ENCODE measurements at places on chromosomes 16 and 17.

DNA sequence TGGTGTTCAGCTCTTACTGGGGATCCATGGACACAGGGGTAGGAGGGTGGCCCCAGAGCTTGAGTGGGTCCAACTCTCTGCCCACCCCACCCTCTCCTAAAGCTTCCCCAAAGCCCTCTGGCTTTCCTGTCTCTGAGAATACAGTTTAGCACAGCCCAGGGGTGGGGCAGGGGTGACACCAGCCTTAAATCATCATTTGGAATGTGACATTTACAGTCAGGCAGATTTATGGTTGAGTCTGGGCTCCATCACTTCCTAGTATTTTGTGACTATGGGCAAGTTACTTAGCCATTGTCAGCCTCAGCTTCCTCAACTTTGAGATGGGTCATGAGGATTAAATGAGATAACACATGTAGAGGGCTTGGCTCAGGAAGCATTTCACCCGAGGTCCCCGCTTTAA is 193.1 kb upstream of the IRX6 start:
- DNase-seq, result no peak

DNA sequence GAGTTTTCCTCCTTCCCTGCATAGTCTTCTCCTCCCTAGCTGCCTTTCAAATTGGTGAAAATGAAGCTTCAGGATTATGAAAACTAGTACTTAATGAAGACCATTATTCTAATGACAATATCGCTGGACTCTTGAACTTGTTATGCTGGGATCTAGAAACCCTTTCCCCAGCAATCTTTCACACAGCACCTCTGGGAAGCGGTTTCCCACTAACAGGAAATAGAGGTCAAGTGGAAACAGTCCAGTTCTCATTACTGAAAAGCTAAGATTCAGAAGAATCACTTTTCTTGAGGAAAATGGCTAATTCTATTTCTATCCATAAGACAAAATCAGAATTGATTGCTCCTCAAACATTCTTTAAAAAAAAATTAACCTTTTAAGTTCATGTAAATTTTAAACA is 2.0 kb upstream of the VEZF1 start:
- DNase-seq, result no peak

DNA sequence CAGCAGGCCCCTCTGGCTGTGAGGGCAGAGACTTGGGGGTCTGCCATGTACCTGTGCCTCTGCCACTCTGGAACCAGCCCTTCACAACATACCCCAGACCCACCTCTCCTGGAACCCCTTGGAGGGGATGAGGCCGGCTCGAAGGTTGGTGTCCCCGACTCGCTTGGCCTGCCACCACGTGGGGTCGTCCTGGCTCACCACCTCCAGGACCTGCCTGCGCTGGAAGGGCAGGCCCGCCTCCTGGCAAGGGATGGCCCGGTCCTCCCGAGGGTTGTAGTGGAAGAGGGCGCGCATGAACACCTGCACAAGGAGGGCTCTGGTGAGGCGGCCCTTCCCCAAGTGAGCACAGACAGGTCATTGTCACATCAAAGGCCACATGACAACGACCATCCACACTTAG is 12.2 kb downstream of the MPP3 start:
- no peak for DNase-seq

DNA sequence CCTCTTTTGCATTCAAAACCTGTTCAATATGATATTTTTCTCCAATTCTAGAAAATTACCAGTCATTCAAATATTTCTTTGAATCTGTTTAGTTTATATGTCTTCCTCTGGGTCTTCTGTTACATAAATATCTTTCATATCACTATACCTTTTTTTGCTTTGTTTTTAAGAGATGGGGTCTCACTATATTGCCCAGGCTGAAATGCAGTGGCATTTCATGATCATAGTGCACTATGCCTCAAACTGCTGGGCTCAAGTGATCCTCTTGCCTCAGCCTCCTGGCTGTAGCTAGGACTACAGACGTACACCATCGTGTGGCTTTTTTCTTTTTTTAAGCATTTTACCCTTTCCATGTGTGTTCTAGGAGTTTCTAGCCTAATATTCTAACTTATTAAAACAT is 38.8 kb downstream of the NSRP1 start:
- DNase-seq, result no peak

- no peak for DNase-seq
These were observed 28.2 kb upstream of the ETV4 start for GRCh38 chr17:43574348-43574747.

- DNase-seq, result no peak
These were observed 81.8 kb downstream of the AKAP1 start for GRCh38 chr17:57166803-57167202.

- DNase-seq, result no peak
These were observed 16.1 kb upstream of the ABCA5 start for GRCh38 chr17:69342896-69343644.

DNA sequence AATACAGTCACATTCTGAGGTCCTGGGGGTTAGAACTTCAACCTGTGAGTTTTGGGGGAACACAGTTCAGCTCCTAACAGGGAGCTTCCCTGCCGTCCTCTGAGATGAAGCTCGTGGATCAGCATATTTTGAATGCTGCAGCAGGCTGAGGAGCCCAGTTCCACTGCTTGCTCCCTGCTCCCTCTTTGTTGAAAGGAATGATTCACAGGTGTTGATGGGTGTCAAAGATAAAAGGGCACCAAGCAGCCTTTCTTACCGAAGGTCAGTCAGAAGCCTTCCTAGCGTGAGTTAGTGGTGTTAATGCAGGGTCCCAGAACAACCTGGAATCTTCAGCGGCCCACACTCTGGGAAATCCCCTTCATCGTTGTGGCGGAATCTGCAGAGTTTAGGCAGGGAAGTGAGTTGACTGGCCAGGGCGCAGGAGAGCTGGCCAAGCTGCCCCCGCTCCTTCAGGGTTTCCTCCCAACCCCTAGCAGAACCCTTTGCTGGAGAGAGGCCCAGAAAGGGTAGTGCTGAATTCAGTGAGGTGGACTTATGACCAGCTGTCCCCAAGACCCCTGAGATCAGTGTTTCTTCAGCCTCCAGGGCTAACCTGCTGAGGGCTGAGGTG is 114.8 kb downstream of the GNAO1 start:
- DNase-seq, result no peak

DNA sequence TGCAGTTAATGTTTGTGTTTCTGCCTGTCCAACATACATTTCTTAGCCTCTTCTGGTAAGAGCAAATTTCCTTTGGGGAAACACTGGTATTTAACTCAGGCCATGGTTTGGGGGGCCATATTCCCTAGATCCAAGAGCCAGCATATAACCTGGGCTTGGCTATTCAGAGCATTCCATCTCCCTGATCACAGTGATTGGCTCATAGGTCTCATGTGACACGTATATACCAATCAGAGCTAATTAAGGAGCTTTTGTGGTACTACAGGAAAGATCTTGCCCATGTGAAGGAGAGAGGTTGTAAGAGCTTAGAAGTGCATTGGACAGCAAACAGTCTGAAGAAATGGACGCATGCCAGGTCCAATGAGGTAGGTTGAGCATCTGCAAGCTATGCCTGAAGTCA is 33.4 kb upstream of the GPR139 start:
- DNase-seq, result no peak

DNA sequence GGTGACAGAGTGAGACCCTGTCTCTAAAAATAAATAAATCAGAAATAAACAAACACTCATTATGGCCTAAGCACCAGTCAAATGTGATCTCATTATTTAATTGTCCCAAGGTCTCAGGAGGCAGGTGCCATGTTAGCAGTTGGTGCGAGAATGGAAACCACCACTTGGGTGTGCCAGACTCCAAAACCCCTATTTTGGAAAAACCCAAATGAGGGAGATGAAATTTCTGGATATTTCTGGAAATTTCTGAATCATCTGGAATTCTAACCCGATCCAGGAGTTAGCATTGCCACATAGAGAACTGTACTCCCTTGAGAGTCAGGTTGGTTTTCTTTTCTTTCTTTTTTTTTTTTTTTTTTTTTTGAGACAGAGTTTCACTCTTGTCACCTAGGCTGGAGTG is 264.0 kb downstream of the XYLT1 start:
- no peak for DNase-seq

- DNase-seq, result no peak
These were observed 26.9 kb upstream of the TENT4B start for GRCh38 chr16:50126183-50126582.

- DNase-seq, result peak; percentile 93
These were observed 30.7 kb upstream of the MED9 start for GRCh38 chr17:17445925-17446665.

DNA sequence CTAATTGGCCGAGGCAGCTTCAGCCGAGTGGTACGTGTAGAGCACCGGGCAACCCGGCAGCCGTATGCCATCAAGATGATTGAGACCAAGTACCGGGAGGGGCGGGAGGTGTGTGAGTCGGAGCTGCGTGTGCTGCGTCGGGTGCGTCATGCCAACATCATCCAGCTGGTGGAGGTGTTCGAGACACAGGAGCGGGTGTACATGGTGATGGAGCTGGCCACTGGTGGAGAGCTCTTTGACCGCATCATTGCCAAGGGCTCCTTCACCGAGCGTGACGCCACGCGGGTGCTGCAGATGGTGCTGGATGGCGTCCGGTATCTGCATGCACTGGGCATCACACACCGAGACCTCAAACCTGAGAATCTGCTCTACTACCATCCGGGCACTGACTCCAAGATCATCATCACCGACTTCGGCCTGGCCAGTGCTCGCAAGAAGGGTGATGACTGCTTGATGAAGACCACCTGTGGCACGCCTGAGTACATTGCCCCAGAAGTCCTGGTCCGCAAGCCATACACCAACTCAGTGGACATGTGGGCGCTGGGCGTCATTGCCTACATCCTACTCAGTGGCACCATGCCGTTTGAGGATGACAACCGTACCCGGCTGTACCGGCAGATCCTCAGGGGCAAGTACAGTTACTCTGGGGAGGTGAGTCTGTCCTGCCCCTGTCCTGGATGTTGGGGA is 16.1 kb downstream of the PSKH1 start:
- no peak for DNase-seq

DNA sequence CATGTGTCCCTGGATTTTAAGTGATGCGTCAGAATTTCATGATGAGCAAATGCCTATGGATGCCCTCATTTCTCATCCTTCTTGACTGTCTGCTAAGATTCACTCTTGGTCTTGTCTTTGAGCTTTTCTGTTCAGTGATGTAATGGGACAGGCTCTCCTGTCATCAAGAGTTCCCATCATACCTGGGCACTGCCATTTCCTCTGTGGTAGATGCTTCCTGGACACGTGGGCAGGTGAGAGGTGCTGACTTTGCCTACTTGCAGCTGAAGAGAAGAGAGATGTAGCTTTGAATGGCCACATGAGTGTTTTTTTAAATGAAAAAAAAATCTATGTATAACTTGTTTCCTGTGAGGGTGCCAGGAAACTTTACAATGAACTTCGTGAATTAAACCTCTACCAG is 557.7 kb downstream of the MAF start:
- DNase-seq, result no peak

GRCh38 chr16:20976576-20976975 is 76.0 kb downstream of the LYRM1 start:
- no peak for DNase-seq

- no peak for DNase-seq
These were observed 141.6 kb downstream of the CLEC16A start for GRCh38 chr16:11085916-11086315.

DNA sequence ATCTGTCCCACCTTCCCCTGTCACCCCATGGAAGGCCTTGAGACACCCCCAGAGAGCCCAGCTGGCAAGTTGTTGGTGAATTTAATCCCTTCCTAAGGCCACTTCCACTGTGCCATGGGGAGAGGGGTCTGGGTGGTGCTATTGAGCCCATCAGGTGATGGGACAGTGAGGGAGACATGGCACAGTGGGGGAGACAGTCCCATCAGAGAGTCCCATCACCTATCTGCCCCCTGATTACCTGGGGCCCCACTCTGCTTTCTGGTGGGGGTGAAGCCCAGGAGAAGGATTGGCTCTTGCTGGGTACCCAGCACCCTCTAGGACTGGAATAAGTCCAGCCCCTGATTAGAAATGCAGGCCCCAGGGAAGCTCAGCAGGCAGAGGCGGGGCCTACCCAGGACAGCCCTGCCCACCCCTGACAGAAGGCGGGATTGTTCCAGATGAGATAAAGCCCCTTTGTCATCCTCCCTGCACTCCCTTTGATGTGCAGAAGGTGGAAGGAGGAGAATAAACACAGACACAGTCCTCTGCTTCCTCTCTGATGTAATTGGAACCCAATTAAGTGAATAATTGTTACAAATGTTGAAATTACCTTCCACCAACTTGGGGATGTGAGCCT is 18.9 kb downstream of the TMEM132E start:
- no peak for DNase-seq

GRCh38 chr16:65975049-65975708 is 391.3 kb upstream of the CDH5 start:
- peak; percentile 56 for DNase-seq

DNA sequence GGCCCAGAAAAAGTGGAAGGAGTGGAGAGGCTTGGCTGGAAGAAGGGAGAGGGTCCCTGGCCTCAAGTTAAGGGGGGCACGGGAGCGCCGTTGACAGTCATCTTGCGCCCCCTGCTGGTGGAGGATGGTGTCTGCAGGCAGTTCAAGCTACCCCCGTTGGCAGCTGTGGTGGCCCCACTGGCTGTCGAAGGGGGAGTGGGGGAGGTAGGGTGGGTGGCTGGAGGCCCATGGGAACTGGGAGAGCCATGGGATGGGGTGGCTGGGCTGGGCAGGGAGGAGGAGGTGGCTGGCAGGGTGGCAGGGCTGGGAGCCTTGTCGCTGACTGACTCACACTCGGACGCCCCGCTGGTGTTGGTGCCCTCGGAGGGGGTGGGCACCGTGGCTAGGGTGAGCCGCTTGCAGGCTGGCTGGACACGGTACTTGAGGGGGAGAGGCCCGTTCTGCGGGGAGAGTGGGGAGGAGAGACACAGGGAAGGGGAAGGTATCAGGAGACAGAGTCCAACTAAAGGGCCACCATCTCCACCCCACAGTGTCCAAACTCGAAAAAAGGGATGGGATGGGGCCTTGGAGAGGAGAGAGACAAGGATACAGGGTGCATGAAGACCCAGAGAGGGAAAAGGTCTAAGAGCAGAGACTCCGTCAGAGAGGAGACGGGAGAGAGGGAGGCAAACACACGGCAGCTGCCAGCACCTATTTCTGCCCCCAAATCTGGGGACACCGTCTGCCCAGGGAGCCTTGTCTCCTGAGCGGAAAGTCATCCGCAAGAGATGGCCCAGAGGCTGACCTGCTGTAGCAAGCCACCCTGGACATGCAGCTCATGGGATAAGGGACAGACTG is 5.2 kb downstream of the CISD3 start:
- DNase-seq, result no peak

DNA sequence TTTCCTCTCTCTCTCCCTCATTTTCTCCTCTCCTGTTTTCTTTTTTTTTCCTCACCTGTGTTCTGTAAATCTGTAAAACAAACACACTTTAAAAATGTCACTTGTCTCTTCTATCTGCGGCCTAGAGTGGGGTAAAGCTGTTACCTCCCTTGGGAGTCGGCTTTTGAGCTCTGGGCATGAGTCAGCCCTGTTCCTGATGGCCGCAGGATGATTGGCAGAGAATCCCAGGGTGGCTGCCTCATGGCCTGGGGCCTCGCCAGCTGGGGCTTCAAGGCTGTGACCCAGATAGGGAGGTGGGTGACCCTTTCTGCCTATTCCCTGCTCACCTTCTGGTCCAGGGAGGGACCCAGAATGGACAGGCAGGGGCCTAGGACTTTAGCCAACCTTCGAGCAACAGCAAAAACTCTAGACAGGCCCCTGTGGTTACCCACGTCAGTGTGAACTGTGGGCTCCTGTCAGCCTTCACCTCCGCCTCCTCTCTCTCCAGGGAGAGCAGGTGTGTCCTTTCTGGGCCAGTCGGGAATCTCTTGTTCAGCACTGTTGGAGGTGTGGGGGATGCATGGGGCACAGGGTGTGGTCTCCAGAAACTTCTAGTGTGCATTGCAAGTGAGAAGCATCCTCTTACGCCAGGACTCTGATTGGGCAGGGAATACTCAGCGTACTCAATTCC is 87.4 kb downstream of the RAP1GAP2 start:
- peak; percentile 17 for DNase-seq

Data from astrocyte of the spinal cord (primary cell).